Stimulated activated CD8-positive, alpha-beta memory T cell treated with anti-CD3 and anti-CD28 coated beads, Interleukin-12 subunit alpha, Interleukin-12 subunit beta, amount 100 ng/mL, for 1 hour (primary cell): ENCODE measurements at places on chromosomes 6 and 20.

GRCh38 chr6:31615748-31616147 lies 714 bp downstream of the AIF1 start:
- no peak for DNase-seq

- no peak for DNase-seq
Measured at GRCh38 chr20:48619126-48620101, 208.4 kb downstream of the PREX1 start.

GRCh38 chr6:149846321-149846720 lies 17.8 kb downstream of the LRP11 start:
- DNase-seq: no peak

DNA sequence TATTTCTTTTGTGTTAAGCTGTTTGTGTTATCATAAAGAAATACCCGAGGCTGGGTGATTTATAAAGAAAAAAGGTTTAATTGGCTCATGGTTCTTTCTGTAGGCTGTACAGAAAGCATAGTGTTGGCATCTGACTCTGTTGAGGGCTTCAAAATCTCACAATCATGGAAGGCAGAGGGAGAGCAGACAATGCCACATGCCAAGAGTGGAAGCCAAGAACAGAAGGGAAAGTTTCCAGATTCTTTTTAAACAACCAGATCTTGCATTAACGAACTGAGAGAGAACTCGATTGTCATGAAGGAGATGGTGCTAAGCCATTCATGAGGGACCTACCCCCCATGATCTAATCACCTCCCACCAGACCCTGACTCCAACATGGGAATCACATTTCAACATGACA lies 290.1 kb downstream of the BMP2 start:
- DNase-seq: no peak

DNA sequence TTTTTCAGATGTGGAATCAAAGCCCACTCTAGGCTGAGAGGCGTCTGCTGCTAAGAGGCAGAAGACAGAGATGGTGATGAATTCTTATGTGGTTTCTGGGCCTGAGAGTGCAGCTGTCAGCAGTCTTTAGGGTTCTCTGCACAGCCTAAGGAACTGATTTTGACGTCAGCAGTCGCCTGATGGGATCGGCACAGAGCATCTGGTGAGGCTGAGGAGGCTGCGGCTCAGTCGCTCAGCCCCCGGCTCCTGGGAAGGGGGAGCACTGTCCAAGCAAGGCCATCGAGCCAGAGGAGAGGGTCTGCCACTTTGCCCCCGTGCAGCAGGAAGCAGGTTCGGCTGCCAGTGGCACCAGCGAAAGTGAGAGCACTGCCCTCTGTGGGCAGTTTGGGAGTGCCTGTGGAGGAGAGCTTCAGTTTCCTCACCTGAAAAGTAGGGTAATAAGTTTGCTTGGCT lies 92.5 kb downstream of the TCP11 start:
- DNase-seq: no peak
